ENCODE measurements at places on chromosomes 5 and 9. TPM values are rescaled to one million over a fixed set of nuclear protein-coding genes. Genes with fewer than 3 reads are reported as not detected.

GALNT12 gene
- 8.0 TPM for total RNA-seq

PCDHGB3 gene
- 11.3 TPM for total RNA-seq

ARL14EPL gene
- total RNA-seq: not detected

OR4F3 gene
- total RNA-seq: 0.93 TPM

GRM6 gene
- 0.47 TPM for total RNA-seq

KIF4B gene
- total RNA-seq: 6.6 TPM

PLCXD3 gene
- 1.7 TPM for total RNA-seq

GMCL2 gene
- 11.0 TPM for total RNA-seq

DNA sequence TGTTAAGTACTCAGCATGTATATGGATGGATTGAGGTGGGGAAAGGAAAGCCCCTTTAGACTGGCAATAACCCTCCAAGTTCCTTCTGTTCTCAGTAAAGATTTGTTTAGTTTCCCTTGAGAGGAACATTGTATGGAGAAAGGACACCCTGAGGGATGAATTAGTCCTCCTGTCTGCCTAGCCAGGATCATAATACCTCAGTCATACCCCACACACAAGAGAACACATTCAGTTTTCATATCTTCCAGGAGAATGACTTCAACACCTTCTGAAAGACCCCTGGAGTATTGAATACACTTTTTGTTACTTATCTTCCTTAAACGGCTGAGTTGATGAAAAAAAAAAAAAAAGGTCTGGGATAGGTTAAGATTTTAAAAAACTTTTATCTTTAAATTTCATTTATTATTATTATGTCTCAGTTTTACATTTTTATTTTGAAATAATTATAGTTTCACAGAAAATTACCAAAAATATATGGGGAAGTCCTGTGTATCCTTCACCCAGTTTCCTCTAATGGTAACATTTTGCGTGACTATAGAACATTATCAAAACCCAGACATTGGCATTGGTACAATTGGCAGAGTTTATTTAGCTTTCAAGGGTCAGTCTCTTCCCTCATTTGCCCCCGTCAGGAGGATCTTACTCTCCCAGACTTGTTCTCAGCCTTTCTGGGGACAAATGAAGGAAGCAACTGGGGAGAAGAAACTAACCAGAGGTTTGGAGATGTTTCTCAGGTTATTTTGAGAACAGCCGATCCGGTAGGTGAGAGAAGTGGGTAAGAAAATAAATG is 88.0 kb downstream of the ACTBL2 start:
- DNase-seq: no peak

GRCh38 chr9:91786132-91786896 is 163.7 kb downstream of the ROR2 start:
- DNase-seq: peak; percentile 4

DNA sequence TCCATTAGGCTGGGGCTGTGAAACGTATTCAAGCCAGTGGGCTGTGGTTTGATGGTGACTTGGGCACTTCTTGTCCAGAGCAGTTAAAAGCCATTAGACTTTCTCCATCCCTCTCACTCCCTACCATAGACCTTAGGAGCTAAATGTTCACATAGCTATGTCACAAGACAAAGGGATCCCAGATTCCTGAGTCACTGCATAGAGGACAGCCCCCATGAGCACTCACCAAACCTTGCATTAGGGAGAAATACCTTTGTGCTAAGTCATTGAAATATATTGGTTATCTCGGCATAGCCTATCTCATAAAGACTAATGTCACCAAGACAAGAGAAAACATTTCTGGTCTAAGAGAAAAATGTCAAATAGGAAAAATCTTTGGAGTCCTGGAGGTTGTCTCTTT is 104.3 kb downstream of the TRPM6 start:
- no peak for DNase-seq
